ENCODE measurements at places on chromosomes 4 and X.

DNA sequence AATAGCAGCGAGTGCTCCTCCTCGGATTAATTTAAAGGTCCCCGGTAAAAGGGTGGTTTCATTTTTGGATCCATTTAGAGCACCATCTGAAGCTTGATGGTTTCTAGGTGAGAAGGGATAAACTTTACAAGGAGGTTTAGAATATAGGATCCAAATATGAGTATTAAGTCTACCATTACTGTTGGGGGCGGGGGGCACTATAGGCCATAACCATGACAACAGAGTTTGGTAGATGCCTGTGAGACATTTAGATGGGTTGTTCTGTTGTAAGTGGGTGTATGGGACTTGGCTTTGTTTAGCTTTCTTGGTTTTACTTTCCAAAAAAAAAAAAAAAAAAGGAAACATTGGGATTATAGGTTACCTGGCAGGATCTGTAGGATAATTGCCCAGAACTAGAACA is 92.7 kb downstream of the TENT5D start:
- DNase-seq: no peak

GRCh38 chr4:36310793-36311192 is 29.4 kb downstream of the DTHD1 start:
- peak; percentile 69 for DNase-seq

DNA sequence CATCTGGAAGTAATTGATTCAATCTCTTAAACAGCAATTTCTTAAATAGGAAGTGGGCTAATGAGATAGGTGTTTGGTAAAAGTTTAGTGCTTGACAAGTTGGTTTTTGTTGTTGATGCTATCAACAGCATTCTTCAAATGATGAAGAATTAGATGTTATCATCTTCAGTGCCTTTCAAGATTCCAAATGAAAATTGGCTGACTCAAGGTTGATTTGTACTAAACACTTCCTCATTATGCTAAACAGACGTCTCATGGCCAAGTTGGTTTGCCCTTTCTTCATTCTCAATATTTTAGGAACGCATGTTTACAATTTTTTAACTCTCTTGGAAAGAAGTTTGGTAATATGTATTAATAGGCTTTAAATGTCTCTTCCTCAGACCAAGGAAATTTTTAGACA is 86.0 kb downstream of the MID1IP1 start:
- DNase-seq: no peak

GRCh38 chr4:79551555-79551954 is 143.5 kb upstream of the GK2 start:
- DNase-seq: no peak

- DNase-seq: no peak
Observed at GRCh38 chr4:82780170-82780751, 18.3 kb downstream of the SCD5 start.

DNA sequence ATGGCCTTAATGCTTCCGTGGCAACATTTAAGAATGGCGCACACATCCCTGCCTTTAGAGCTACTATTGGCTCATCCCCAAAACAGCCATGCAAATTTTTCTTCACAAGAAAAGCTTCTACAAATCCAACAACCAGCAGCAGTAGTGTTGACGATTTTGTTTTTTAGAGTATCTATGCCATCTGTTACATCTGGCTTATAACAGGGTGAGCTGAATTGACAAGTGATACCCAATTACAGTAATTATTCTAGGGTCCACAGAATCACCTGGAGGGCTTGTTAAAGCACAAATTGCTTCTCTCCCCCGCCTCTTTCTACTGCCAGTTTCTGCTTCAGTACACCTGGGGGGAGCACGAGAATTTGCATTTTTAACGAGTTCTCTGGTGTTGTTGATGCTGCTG is 34.1 kb downstream of the DCHS2 start:
- no peak for DNase-seq

DNA sequence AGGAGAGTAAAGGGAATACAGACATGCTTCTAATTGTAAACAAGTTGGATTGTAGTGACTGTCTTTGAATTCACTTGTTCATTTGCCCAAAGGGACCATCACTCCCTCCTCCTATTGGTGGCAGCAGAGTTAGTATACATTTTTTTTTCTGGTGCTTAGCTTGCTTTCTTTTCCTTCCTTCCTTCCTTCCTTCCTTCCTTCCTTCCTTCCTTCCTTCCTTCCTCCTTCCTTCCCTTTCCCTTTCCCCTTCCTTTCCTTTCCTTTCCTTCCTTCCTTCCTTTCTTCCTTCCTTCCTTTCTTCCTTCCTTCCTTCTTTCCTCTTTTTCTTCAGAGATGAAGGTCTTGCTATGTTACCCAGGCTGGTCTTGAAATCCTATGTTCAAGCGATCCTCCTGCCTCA is 94.8 kb upstream of the ATP6AP2 start:
- no peak for DNase-seq

DNA sequence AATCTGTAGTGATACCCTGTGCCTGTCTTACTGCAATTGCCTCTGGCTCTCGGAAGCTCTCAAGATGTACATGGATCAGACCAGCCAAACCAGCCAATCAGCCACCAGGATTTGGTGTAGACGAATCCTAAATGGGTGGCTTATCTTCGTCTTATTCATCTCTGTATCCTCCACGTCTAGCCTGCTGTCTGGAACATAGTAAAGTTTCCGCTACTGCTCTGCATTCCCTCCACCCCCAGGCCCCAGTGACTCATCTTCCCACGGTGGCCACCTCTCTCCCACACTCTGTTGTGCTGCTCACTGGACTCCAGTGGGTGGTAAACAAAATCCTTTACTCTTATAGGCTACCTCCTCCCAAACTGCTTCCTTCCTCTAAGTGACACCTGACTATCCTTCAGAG is 37.8 kb downstream of the SEPTIN6 start:
- DNase-seq: no peak

DNA sequence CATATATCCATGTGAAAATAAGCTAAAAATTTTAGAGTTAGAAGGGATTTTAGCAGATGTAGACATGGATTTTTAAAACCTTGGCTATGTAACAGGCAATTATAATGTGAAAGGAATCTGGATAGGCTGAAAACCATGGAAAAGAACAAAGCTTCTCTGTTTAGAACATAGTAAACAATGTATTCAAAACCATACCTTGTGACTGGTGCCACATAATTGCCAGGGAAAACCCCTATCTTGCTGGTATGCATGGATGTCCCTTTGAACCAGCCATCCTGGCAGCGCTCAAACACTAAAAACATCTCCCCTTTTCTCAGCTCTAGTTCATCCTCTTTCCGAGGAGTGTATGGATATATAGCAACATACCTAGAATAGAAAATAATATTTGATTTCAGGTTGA is 110.6 kb upstream of the CBR4 start:
- no peak for DNase-seq

- no peak for DNase-seq
Observed at GRCh38 chrX:45758738-45759397, 558.2 kb upstream of the DIPK2B start.

- DNase-seq: no peak
Observed at GRCh38 chr4:30616942-30617646, 103.1 kb upstream of the PCDH7 start.

GRCh38 chr4:81432825-81433224 is 38.9 kb downstream of the RASGEF1B start:
- DNase-seq: no peak

- peak; percentile 32 for DNase-seq
Observed at GRCh38 chr4:13483136-13483767, 888 bp downstream of the RAB28 start.

DNA sequence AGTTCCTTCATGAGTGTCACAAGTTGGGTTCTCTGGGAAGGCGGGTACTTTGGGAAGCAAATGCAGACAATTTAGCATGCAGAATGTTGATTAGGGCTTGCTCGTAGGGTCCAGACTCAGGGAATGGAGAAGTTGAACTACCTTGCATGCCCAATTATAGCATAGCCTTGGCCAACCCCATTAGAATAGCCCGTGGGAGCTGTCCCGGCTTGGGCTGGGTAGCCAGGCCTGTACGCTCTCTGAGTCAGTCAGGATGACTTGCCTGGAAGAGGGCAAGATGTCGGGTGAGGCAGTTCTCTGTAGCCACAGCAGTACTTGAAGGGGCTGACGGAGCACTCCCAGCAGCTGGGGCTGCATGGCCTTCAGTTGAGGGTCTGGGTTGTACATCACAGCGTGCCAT is 19.5 kb downstream of the KIAA0232 start:
- DNase-seq: no peak

DNA sequence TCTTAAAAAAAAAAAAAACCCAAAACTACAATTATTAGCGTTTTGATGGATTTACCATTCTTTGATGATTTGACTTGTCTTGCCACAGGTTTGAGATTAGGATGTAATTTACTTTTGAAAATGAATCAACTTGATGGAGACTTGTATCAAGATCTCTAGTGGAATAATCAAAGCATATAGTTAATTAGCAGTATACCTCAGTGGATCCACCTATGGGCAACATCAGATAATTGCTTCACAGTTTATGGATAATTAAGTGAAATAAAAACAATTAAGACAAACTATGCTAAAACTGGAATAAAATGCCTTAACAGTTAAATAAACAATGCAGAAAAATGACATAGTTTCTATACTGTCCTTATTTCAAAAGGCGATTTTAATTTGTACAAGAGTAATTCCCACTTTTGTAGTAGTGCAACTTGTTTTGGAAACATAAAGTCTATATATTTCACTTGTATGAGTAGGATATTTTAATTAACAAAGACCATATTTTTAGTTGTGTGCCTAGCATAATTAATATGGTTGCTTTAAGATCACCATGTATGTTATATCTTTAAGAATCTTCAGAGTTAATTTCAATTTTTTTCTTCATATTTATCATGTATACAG is 4.2 kb downstream of the CPEB2 start:
- peak; percentile 51 for DNase-seq

DNA sequence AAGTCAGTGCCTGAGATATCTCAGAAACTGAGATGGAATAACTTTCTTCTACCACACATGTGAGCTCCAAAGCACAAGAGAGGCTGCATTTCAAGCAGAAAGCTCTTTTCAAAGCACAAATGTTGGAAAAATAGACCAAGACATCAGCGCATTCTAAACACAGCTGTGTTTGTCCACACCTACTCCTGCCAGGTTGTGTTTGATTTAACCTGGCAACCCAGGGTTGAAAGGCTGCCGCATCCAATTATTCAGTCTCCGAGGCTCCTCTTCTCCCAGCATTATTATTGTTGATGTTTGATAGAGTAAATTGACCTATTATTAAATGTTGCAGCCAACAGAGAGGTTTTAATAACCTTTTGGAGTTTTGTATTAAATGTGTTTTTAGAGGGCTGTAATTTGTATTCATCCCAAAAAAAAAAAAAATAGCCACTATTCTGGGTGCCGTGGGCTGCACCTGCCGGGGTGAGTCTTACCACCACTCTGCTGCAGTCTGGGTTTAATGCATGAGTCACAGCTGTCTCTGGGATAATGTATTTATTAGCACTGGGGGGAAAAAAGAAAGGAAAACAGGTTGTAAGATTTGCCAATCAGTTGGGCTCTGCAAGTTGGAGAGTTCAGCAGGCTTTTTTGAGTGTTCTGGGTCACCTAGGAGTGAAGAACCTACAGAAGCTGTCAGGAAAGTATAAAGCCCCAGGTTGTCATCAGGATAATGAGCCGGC is 105.2 kb upstream of the NOCT start:
- no peak for DNase-seq

- peak; percentile 67 for DNase-seq
Observed at GRCh38 chr4:121696170-121696580, 605 bp downstream of the ANXA5 start.

DNA sequence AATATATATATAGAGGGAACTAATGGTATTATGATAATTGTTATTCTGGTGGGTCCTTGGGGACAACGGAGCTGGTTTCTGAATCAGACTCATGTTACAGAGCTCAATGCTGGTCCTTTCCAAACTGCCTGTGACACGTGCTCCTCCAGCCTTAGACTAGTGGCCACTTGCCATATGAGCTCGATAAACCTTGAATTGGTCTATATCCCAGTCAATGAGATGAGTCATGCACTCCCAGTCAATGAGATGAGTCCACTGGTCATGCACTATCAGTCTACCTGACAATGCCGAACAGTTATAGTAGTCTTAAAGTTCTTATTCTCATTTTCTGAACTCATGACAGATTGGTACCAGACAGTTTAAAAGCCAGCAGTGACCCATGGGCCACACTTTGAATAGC is 325.2 kb downstream of the LDB2 start:
- no peak for DNase-seq

- DNase-seq: no peak
Observed at GRCh38 chrX:2645563-2645962, 45.5 kb upstream of the CD99 start.

DNA sequence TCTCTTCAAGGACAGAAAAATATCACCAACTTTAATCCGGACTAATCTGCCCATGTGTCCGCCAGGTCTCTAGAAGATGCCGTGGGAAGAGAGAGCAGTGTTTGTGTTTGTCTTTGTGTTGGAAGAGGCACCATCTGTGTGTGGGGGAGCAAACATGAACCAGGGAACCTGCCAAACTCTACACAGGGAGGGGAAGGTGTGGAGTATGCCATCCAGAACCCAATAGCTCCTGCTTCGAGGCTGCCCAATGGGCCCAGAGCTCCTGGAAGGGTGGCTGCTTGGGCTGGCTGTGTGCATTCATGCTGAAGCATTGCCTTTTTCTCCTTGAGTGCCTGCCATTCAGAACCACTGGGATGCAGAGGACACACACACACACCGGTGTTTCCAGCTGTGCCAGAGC is 536.2 kb downstream of the MID1IP1 start:
- DNase-seq: no peak

DNA sequence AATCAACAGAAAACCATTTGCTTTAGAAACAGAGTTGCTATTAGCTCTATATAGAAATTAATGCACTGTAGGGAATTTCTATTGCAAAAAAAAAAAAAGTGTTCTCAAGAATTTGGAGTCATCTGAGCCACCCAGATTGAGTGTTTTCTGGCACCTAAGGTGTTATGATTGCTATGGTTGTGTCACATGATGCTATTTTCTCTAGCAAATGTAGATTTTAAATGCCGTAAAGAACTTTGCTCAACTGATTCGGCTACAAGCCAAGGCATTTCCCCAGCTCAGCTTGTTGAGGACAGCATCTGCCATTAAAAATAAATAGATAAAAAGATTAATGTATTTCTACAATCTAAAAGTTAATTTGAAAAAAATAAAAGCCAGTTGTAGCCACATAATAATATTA is 712.8 kb downstream of the FAT4 start:
- DNase-seq: no peak

GRCh38 chr4:16967722-16968121 is 69.3 kb upstream of the LDB2 start:
- no peak for DNase-seq

GRCh38 chr4:143335979-143336780 is 496 bp upstream of the GAB1 start:
- DNase-seq: peak; percentile 88

- peak; percentile 34 for DNase-seq
Observed at GRCh38 chr4:48227662-48228061, 42.0 kb downstream of the TEC start.

GRCh38 chrX:155334486-155335336 is at the start of gene CLIC2:
TSS of gene CLIC2 (minus strand) at chrX:155334614. CDS start at chrX:155334427, 187 bp downstream.
- DNase-seq: peak; percentile 93

DNA sequence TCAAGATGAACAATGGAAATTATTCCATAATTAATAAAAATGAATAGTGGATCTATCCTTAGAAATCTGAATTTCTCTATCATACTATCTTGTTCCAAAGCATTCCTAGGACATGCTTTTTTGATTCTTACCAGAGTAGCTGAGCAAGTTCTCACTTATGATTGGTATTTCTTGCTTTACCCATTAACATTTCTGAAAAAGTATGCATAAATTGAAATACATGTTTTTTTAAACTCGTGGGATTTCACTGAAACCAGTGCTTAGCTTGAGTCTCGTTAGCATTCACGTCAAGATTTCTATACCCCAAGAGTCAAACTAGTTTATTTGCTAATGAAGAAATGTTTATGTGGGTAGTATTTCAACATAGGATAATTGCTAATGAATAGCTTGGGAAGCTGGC is 89.0 kb downstream of the ELOVL6 start:
- no peak for DNase-seq

- DNase-seq: no peak
Observed at GRCh38 chr4:164357957-164358356, 396.0 kb upstream of the SMIM31 start.
